Stimulated activated CD8-positive, alpha-beta memory T cell treated with anti-CD3 and anti-CD28 coated beads, Interleukin-4, amount 100 ng/mL, for 1 hour (primary cell): ENCODE measurements at places on chromosomes 1 and 21.

DNA sequence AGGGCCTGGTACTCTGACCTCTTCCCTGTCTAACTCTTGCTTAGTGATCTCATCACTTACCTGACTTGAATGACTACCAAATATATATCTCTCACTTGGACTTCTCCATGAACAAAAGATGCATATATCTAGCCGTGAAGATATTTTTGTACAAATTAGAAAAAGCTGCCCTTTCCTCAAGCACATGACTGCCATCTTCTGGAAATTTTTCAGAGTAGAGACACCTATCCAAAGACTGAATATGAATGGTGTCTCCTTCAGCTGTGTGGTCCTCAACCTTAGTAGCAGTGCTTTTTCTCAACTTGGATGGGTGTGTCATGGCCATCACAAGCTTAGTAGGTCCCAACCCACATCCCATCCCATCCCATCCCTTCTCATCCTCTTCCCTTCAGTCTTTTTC lies 142.3 kb downstream of the DNM3 start:
- DNase-seq: no peak

DNA sequence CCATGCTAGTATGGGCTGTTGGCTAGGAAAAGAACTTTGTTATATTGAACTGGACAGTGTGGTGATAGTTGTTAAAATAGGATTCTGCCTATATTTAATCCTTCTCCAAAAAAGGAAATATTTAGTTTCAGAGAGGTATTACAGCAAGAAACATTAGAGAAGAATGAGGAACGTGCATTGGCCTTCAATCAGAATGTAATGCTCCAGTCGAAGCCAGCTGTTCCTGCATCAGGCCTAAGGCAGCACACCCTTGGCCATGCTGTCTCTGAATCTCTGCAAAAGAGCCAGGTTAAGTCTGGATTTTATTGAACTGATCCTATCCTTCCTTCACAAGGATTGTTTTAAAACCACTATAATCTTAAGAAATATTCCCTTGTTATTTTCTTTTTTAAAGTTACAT lies 35.3 kb upstream of the RALGPS2 start:
- DNase-seq: no peak

- no peak for DNase-seq
These were observed 199.8 kb downstream of the CRB1 start for GRCh38 chr1:197467881-197468280.

DNA sequence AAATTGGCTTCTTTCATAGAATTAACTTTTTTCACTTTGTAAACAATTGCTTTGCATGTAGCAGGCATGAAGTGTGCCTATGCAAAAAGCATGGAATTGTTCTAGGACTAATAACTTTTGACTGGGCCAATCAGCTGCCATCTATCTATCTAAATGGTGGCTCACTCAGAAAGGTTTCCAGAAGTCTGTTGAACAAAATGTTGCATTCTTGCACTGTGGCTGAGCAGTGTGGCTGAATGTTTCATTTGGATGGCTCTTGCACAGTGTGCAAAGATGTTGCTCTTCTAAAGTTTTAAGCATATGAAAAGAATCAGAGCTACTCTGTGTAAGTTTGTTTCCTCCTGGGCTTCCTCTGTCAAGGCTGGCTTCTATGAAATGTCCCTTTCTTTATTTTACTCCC lies 213.5 kb downstream of the KCTD3 start:
- no peak for DNase-seq

- DNase-seq: no peak
These were observed 509.8 kb upstream of the ADAMTS5 start for GRCh38 chr21:27476696-27477095.

DNA sequence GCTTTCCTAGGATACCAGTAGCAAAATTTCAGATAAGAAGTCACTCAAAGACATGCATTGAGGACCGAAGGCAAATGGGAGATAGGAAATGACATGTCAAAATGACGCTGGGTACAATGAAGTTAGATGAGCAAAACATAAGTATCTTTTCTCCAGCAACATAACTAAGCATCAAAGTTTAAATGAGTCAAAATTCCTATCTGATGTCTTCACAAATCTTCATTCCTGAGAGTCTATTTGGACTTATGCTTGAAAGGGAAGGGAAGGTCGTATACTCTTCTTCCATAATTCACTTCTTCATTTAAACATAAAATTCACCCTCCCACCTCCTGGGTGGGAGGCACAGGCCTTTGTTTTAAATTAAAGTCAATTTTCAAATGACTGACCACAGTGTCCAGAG lies 4.1 kb upstream of the TMEM81 start:
- DNase-seq: no peak

- no peak for DNase-seq
These were observed 18.4 kb downstream of the DENND2D start for GRCh38 chr1:111182052-111182451.

- DNase-seq: no peak
These were observed 8.3 kb downstream of the TTC4 start for GRCh38 chr1:54723985-54724384.

- DNase-seq: no peak
These were observed 293.3 kb upstream of the RUNX1 start for GRCh38 chr21:35342440-35342839.

GRCh38 chr1:29800522-29800956 lies 564.2 kb downstream of the PTPRU start:
- no peak for DNase-seq

DNA sequence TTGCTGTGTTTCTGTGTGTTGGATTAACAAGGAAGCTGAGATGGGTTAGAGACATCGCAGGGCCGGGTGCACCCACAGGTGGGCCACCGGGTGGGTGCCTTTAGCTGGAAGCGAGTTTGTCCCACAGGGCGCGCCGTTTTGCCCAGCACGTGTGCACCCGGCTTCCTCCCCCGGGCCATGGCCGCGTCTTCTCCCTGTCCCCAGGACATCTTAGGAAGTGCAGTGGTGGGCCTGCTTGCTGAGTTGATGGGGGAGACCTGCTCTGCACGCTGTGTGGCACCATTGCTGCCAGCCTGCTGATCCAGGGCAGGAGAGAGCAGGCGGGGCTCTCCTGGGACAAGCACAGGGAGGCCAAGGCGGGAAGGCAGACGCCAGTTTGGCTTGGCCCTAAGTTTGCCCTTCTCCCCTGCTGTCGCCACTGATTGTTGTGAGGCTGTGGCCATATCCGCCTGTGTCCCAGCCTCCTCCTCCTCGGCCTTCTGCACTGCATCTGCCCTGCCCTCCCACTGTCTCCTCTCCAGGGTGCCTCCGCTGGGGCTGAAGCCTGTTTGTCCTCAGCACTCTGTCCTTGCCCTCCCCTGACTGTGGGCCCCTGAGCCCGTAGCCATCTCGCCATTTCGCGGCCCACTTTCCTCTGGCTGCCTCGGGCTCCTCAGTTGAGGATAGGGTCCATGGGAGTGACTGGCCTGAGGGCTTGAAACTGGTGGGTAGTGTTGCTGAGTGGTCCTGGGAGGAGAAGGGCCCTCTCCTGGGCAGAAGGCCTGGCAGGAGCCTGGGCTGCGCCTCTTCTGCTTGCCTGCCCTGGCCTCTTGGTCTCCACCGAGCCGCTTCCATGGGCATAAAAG lies 47.6 kb downstream of the PKNOX1 start:
- no peak for DNase-seq

- DNase-seq: no peak
These were observed 16.7 kb downstream of the AMPD2 start for GRCh38 chr1:109636201-109636952.

- DNase-seq: no peak
These were observed 430 bp downstream of the BTG2 start for GRCh38 chr1:203305809-203306088.

- DNase-seq: no peak
These were observed 3.0 kb downstream of the DMRTB1 start for GRCh38 chr1:53462193-53462592.

- DNase-seq: no peak
These were observed 93.3 kb downstream of the DDX20 start for GRCh38 chr1:111848852-111849545.

DNA sequence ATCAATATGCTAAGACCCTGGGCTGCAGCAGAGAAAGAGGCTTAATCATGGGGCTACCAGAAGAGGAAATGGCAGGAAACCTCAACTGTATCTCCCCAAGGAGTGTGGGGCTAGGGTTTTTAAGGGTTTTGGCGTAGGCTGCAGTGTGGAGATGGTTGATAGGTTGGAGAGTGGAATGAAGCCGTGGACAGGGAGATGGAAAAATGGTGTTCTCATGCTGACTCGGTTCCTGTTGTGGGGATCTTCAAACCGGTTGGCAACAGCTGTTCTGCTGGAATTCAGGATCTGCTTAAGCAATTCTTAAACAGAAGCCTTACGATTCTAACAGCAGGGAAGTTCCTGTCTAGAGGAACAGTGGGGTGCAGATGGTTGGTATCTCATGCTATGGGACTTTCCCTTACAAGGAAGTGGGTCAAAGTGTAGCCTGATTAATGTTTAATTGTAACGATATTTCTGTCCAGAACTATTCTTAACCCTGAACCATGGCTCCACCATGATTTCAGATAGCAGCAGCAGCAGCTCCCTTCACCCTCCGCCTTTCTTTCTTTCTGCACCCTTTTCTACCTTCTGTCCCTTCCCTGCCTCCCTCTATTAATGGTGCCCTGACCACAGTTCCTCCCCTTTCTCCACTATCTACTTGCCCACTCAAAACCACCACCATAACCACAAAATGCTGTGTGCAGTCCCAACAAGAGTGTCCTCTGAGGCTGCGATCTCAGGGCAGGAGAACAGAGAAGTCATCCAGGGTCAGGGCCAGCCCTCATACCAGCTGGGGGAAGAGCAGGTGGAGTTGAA lies 30.8 kb downstream of the RSPH1 start:
- no peak for DNase-seq

DNA sequence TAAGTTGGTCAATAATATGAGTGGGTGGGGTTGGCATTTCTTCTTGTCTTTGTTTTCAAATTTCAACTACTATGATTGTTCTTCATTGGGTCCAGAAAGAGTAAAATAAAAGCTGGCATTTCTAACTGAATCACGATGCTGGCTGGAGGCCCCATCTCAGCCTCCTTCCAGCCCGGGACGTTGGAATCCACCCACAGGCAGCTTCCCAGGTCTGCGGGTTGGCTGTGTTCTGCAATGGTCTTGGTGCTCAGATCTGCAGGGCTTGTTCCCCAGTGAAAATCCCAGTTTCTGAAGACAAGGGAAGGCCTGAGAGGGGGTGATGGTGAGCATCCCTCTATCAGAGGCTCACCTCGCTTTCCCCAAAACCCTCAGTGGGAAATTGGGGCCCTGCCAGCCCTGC lies 54.7 kb upstream of the ARHGEF16 start:
- no peak for DNase-seq

DNA sequence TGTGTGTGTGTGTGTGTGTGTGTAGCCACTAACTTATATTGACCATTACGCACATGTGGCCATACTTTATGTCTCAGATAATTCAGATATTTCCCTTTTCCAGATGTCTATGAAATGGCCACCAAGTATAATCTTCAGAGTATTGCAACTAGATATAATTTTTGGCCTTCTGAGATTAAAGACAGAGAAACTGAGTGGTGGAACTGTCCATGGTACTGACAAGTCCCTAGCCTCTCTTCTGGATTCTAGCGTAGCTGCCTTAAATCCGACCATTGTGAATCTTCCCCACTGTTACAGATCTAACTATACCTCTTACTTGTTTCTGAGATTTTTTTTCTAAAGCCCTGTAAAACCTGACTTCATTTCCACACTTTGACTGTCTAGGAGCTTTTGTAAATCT lies 100.0 kb upstream of the SERTAD4 start:
- no peak for DNase-seq

- DNase-seq: no peak
These were observed 151.2 kb downstream of the DMRTA2 start for GRCh38 chr1:50271968-50272578.

- DNase-seq: no peak
These were observed 1.4 kb downstream of the C1orf94 start for GRCh38 chr1:34178072-34178471.

DNA sequence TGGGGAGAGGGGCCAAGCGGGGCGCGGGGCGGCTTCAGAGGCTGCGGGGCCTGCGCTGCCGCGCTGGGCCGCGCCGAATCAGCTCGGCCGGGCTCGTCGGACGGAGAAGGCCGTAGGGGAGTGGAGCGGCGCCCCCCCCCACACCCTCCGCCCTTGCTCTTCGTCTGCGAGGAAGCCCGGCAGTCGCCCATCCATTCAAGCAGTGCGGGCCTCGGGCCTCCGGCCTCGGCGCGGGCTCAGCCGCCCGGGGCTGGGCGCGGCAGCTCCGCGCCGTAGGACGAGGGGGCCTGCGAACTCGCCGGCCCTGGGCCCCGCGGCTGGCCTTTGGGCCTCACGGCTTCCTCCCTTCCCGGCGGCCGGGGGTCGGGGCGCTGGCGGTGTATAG lies 564 bp downstream of the CTPS1 start:
- no peak for DNase-seq

DNA sequence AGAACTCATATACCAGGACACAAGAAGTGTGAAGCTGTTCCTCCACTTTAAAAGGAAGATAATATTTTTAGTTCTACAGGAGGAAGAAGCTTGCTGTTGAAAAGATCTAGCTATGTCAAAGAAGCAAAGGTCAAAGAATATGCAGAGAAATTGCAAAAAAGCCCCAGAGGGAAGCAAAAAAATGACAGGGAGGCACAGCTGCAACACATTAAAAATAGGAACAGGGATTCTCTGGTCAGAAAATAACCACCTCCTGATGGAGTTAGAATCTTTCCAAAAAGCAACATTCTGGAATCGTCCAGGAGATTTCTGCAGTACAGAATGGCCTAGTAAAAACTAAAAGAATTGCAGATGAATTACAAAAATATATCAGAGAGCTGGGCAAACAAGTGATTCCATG lies 238.9 kb upstream of the PRMT6 start:
- no peak for DNase-seq

DNA sequence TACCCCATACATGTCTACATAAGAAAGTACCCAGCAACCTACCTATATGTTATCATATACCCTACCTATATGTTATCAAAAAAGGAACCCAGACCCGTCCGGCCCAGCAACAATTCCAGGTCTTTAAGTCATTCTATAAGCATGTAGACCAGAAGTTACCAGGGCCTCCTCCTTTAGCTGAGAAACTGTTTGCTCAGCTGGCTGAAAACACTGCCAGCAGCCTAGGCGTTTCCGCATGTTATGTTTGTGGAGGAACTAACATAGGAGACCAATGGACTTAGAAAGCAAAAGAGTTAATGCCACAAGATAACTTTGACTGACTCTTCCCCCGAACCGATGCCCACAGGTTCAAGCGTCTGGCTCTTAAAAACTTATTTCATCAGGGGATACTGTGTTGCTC lies 7.1 kb upstream of the ZNF678 start:
- no peak for DNase-seq

- DNase-seq: no peak
These were observed 43.8 kb upstream of the MYBPHL start for GRCh38 chr1:109350655-109351054.
